ENCODE measurements at places on chromosomes 7 and 10.
A peak's percentile ranks its signal among the peaks of the same experiment; 100 is the strongest.

DNA sequence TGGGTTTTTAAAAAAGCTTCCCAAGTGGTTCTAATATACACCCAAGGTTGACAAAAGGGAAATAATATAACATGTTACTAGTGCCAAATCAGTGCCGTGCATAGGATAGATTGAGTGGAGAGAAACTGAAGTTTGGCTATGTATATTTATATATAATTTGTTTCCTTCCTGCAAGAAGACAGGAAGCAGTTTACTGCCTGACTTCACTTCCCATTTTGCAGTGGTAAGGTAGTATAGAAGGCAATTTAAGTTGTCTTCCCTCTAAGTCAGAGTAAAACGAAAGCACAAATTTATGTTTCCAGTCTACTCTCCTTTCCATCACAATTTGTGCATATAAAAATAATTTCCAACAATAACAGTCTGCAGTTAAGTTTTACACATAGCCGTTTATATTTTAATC is 3.4 kb upstream of the HYCC1 start:
- no peak for DNase-seq

DNA sequence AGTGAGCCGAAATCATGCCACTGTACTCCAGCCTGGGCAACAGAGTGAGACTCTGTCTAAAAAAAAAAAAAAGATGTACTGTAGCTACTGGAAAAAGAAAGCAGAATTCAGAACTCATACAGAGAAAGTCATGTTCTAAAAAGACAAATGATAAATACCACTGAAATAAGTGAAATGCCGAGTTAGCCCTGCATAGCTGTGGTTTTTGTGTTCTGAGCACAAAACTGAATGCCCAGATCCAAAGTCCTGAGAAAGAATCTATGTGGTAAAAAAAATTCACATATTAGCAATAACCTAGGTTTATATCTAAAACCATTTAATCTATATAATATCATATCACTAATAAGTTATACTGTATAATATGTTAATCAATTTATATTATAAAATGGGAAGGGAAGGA is 29.3 kb upstream of the HECW1 start:
- no peak for DNase-seq

DNA sequence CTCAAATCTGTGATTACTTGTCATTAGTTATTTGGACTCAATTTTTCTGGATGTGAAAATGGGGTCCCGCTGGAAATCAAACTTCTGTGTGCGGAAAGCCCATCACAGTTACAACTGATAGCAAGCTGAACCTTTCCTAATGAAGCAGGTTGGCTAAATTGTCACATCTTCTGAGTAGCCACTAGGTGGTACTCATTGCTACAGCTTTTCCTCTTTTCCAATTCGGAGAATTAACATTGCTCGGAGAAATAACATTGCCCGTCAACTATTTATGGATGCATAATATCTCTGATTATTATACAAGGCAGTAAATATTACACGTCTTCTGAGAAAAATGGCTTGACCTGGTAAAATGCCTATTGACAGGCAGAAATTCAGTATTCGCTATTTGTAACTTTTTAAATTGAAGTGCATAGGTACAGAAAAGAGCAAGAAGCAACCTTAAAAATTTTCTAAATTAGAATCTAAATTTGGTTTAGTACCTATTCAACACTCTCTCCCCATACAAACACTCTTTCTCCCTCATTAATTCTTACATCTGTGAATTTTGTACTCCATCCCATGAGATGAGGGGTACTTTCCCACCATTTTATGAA is 17.3 kb upstream of the BLOC1S2 start:
- peak; percentile 42 for DNase-seq

DNA sequence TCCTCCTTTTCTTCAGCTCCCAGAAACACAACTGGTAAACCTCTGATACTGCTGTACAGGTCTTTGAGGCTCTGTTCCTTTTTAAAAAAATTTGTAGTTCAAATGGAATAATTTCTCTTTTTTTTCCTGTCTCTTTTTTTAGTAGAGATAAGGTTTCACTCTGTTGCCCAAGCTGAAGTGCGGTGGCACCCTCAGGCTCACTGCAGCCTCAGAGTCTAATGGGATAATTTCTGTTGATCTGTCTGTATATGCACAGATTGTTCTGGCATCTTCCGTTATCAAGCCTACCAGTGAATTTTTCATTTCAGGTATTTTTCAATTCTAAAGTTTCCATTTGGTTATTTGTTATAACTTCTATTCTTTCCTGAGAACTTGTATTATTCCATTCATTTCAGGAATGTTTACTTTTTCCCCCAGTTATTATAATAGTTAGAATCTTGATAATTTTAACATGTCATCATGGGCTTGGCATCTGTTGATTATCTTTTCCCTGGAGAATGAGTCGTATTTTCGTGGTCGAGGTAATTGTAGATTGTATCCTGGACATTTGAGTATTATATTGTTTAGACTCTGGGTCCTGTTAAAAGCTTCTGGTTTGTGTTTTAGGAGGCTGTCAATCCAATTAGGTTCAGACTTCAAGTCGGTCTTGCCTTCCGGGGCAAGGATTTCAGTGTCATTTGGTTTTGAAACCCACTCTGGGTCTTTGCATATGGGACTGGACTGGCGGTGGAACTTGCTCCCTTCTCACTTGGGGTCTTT is 24.5 kb downstream of the CRCP start:
- no peak for DNase-seq

GRCh38 chr10:12390733-12391132 is 41.4 kb downstream of the CAMK1D start:
- DNase-seq, result no peak

DNA sequence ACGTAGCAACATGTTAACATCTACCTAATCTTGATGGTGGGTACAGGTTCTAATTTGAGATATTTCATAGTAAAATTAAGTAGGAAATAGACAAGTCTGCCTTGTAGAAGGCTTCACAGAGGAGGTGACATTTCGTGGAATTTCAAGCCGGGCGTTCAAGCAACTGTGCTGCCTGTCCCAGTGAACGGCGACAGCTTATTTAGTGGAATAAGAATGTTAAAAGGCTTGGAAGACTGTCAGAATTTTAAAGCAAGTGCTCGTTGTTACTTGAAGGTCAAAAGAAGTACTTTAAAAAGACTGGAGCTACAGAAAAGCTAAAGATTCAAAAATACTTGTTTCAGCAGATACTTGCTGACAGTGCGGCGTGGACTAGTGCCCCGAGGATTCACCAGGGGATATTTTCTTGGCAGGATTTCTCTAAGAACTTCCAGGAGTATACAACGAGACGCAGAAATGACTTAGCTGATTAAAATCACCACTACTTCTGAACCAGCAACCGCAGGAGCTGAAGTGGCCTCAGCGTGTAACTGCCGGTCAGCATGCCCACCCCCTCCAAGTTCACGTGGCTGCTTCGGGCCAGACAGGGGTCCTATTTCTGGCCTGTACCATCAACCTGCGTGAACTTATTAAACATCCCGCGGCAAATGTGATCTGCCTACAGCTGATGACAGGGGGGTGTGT is 46.5 kb downstream of the CTBP2 start:
- DNase-seq, result no peak
